ENCODE measurements at places on chromosomes 11 and 22.
A peak's percentile ranks its signal among the peaks of the same experiment; 100 is the strongest.

DNA sequence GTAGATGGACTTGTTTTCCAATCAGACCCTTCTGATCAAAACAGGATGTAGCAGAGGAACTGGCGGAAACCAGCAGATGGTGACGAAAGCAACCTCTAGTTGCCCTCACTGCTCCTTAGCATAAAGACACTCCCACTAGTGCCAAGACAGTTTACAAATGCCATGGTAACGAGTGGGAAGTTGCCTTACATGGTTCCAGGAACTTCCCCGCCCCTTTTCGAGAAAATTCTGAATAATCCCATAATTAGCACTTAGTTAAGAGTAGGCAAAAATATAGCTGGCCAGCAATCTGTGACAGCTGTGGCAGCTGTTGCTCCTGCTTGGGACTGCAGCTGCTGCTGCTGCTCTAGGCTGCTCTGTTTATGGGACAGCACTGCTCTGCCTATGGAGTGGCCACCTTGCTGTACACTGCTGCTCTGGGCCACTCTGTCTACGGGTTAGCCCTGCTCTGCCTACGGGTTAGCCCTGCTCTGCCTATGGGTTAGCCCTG is 33.4 kb upstream of the SORL1 start:
- no peak for DNase-seq

- no peak for DNase-seq
Measured at GRCh38 chr11:112464949-112465348, 204.3 kb upstream of the PLET1 start.

DNA sequence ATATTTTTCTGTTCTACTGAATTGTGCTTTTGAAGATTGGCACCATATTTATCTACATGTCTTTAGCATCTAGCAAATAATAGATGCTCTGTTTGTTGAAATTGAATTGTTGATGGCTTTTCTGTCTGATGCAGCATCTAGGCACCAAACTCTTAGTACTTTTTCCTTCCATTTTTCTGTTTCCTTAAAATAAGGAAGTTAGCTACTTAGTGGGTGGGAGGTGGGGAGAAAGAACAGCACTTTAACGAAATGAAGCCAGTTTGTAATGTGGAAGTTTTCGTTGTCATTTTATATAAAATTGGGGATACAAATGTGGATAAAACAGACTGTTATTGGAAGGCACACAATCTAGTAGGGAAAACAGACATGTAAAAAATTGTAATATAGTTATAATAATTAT is 76.6 kb downstream of the HIPK3 start:
- DNase-seq: no peak

- no peak for DNase-seq
Measured at GRCh38 chr11:11089805-11090204, 232.0 kb upstream of the ZBED5 start.

GRCh38 chr11:64327993-64328392 is 10.1 kb downstream of the PRDX5 start:
- no peak for DNase-seq

- DNase-seq: no peak
Measured at GRCh38 chr22:46710806-46711205, 27.2 kb downstream of the CERK start.

DNA sequence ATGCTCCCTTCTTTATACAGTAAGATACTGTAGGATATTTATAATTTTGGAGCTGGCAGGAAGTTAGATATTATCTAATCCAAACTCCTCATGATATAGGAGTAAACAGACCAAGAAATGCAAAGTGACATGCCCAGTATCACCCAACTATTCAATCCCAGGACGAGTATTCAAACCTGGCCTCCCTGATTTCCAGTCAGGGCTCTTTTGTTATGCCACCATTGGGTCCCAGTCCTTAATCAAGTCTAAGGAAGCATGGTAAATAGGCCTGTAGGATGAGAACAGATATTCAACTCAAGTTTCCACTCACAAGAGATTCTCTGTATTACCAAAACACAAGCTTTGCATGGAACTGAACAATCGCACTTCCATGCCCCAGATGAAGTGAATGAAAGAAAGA is 484.0 kb upstream of the API5 start:
- no peak for DNase-seq

DNA sequence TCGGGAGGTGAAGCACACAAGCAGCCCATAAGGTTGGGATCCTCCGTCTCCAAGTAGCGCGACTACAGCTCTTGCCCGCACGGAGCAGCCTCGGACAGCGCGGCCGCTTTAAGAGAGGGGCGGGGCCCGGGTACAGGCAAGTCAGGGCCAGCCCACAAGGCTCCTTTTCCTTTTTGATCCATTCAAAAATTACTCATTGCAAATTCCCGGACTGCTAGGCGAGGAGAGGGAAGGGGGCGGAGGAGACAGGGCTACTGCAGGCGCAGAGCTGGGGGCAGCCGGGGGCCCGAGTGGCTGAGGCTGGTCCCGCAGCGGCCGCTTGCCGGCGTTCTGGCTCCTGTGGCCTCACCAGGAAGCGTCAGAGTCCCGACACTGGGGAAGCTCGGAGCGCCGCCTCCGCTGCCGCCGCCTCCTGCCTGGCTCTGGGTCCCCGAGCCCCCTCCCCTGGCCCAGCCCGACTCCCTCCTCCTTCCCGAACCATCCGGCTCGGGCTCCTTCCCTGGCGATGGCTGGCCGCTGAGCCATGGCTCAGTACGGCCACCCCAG is at the start of gene UBASH3B:
Gene UBASH3B, plus strand, starts transcription at position 196 of the 546 bp plus-strand sequence. Its CDS starts 328 bp downstream, at position 524.
- no peak for DNase-seq

- DNase-seq: no peak
Measured at GRCh38 chr11:122313581-122313980, 197.6 kb upstream of the BLID start.

DNA sequence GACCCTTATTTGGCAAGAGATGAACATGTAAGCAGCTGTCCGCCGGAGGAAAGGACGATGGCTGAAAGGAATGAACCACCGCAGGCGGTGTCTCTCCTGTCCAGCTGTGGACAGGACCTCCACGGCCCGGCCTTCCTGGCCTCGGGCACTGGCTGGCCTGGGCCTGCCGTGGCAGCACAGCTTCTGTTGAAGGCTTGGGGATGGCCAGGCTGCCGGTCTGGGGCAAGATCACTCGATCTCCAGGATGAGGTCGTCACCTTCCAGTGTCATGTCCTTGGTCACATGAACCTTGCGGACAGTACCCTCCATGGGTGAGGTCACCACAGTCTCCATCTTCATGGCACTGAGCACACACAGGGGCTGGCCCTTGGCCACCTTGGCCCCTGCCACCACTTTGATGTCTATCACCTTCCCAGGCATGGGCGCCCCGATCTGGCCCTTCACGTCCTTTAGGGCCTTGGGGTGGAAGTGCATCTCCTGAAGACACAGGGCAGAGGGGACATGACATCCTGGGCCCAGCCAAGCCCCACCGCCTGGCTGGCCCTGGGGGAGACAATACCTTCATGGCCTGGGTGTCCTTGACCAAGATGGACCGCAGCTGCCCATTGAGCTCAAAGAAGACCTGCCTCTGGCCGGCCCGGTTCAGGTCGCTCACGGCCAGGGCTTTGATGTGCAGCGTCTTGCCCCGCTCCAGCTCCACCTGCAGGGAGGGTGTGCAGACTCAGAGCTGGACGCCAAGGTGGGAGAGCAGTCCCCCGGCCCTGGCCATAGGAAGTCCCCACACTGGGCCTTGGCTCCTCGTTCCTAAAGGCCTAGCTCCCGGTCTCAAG is 5.6 kb downstream of the RCE1 start:
- no peak for DNase-seq

- DNase-seq: no peak
Measured at GRCh38 chr11:71265559-71266092, 13.2 kb upstream of the SHANK2 start.

DNA sequence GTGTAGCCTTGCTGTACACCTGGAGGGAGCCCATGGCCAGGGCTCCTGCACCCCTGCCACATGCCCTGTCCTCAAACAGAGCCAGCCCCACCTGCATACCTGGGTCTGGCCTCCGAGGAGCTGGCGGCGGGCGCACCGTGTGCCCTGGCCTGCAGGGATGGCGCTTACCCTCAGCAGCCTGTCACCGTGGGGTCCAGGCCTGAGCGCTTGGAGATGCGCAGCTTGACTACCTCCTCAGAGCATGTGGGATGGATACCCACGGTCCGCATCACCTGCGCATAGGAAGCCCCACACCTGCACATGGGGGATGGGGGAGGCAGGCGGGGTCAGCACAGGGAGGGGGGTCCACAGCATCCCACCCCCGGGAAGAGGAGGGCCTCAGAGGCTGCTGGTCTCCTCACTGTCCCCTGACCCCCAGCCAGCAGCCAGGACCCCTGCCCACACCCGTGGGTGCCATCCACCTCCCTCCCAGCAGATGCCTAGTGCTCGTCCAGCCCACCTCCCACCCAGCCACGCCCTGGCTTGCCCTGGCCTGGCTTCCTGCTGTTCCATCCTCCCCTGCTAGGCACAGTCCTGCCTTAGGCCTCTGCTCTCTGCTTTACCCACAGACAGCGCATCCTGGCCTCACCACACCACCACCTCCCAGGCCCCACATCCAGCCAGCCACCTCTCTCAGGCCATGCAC is 22.4 kb upstream of the GNB1L start:
- DNase-seq: no peak

GRCh38 chr11:133927690-133928627 is 28.8 kb downstream of the IGSF9B start:
- peak; percentile 60 for DNase-seq

DNA sequence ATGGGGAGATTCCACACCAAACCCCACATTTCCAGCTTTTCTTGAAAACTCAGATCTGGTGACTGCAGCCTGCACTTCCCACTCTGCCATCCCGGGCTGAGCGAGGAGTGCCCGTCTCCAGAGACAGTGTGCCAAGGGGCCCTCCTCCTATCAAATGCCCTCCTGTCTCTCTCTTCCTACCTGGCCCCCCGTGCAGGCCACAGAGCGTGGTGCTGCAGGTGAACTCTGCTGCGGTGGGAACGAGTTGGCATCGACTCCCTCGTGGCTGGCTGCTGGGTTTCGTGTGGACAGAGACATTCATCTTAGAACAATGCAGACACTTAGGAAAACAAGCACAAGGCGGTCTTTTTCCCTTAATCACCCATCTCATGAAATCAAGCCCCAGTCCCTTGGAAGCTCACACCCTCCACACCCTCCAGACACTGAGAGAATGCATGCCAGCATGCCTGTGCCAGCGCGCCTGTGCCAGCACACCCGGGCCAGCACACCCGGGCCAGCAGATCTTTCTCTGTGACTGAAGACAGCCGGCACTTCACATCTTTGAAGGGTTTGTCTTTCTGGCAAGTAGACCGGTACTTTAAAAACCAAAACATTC is 65.0 kb downstream of the PARVB start:
- no peak for DNase-seq

DNA sequence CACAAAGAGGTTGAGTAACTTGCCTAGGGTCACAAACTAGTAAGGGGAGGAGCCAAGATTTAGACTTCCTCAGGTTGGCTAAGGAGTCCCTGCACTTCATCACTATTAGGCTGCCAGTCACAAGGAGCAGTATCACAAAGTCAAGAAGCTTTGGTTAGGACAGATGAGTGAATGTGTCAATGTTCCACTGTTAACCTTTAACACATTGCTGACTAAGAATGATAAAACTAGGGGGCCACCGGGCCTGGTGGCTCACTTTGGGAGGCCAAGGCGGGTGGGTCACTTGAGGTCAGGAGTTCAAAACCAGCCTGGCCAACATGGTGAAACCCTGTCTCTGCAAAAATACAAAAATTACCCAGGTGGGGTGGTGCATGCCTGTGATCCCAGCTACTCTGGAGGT is 32.0 kb downstream of the TMEM123 start:
- DNase-seq: no peak

DNA sequence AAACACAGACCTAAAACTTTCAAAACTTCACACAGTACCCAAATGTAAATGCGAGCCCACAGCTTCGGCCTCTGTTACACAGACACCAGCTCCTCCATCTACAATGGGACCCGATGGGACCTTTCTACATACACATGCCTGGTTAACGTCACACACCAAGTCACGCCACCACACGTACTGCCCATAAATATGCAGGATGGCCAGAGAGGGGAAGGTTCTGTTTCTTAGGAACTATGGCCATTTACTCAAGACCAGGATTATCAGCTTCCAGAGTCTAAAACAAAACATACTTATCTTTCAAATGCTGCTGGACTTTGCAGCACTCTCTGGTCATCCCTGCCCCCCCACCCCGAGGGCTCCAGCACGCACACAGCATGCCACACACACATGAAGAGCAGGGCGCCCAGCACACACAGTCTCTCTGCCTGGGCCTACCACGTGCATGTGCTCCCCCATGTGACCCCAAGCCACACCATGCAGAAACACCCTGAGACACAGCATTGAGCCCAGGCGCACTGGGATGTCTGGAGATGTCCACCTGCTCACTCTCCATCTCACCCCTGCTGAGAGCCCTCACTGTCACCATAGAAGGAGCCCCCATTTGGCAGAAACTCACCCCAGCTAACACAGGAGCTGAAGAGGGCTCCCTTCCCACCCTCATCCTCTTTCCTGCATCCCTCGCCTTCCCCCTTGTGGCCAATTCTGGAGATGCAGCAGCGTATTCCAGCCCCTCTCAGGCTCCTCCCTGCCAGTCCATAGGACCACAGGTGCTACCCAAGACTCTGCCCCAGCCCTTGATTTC is 61.8 kb downstream of the SLC22A12 start:
- DNase-seq: peak; percentile 28

All from NCI-H187 (cell line).